ENCODE measurements at places on chromosomes 2 and 18.

DNA sequence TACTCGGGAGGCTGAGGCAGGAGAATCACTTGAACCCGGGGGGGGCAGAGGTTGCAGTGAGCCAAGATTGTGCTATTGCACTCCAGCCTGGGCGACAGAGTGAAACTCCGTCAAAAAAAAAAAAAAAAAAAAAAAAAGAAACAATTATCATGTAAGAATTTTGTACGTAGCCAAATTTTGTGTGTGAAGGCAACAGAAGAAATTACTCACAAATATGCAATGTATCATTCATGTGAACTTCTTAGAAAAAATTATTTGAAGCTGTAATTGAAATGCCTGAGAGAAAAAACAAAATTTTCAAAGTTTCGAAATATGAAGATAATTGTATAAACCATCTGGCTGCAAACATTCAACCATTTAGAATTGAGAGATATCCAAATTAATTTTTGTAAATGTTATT lies 204.8 kb upstream of the PARD3B start:
- no peak for DNase-seq

DNA sequence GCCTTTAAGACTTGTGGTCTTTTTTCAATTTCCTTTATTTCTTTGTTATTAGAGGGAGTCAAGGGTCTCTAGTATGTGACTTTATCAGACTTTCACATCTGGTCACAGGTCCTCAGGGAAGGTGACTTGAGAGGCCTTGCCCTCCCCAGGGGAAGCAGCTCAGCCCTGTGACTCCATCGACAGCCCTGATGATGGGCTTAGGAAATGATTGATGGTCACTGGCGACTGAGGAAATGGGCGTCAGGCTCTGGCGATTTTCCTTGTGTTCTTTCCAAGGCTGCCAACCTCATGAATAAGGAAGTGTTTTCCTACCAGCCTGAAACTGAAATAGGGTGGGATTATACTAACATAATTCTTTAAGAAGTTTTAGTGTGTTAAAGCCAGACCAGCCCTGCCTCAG lies 21.1 kb downstream of the SERPINE2 start:
- DNase-seq, result no peak

GRCh38 chr2:192333642-192334041 lies 138.9 kb upstream of the TMEFF2 start:
- DNase-seq, result no peak

DNA sequence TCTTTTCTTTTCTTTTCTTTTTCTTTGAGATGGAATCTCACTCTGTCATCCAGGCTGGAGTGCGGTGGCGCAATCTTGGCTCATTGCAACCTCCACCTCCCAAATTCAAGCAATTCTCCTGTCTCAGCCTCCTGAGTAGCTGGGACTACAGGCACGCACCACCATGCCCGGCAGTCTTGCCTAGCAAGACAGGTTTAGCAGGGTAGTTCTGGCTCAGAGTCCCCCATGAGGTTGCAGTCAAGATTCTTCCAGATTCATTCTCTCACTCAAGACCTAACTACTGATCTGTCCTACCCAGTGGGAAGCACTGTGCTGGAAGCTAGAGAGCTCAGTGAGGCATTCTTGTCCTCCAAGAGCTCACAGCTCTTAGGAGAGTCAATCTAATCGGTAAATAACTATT lies 17.6 kb upstream of the ZAP70 start:
- DNase-seq, result no peak

DNA sequence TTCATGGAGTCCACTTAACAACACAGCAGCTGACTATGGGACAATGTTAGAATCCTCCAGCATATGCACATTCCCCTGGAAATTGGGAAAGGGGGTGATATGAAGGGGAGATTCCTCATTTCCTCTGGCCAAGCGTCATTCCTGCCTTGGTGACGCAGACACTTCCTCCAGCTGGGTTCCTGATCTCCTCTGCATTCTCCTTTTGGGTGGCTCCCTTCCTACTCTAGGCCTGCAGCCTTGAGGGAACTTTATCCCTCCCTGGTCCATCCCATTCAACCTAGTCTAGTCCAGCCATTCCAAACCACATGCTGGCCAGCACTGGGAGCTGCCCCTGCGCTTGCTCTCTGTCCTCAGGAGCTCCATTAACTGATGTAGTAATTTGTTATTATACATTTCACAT lies 216.8 kb downstream of the VAPA start:
- DNase-seq, result no peak

DNA sequence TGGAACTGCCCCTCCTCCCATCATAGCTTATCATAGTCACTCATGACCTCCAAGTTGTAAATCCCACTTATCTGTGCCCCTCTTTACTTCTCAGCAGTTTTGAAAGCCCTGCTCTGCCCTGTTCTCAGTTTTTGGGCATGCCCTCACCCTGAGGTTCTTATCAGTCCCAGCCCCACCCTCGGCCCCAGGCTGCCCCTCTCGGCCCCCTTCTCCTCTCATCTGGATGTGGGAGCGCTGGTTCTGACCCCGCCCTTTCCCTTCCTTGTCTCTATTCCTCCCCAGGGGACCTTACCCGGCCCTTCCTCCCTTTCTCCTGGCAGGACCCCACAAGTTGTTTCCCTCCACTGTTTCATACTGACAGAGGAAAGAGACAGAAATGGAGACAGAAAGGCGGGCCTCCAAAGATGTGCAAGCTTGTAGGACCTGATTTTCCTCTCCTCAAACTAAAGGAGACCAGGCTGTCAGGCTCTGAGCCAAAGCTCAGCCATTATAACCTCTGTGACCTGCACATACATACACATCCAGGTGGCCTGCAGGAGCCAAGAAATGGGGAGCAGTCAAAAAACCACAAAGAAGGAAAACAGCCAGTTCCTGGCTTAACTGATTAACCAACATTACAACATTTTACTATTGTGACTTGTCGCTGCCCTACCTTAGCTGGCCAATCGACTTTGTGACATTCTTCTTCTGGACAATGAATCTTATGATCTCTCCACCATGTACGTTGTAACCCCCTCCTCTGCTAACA lies 171.0 kb upstream of the HS6ST1 start:
- no peak for DNase-seq

- no peak for DNase-seq
Measured at GRCh38 chr2:70959851-70960832, 18.3 kb upstream of the ANKRD53 start.

DNA sequence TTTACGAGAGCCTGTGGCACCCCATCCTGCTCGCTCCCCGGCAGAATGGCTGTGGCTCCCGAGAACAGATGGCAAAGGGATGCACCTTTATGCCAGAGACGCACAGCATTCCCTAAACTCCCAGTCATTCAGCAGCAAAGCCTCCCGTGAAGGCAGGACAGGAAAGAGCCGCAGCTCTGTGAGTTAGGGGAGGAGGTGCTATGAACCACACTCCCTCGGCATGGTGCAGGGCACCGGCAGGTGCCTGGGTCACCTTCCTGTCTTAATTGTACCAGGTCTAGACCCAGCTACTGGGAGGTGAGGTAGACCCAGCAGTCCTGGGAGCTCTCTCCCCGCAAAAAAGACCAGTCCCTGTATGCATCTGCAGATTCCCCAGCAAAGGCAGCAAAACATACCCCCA lies 149.8 kb downstream of the TWIST2 start:
- no peak for DNase-seq

- no peak for DNase-seq
Measured at GRCh38 chr18:61797696-61798590, 94.9 kb downstream of the RNF152 start.

DNA sequence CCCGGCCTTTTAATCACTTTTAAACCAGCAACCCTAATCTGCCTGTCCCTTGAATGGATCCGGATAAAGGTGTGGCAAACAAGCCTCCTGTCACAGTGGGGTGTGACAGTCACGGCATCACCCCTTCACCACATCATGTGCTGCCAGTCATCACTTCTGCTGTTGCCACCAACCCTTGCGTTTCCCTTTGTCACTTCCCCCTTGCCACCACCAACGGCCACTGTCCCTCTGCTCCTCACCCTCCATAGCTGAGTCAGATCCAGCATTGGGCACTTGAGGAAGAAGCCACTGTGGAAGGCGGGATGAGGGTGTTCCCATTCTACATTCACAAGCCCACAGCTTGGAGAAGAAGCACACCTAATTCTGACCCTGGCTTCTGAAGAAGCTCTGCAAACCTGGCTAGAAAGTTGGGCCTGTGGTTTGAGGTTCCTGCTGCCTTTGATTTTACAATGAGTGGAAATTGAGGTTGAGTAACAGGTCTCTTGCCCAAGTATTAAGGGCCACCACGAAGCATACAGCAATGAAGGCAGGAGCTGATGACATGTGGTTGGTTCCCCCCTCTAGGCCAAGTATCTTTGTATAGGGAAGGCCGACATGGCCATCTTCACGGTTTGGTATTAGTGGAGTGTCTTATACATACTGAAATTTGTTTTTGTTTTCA lies 22.9 kb upstream of the DARS1 start:
- no peak for DNase-seq

DNA sequence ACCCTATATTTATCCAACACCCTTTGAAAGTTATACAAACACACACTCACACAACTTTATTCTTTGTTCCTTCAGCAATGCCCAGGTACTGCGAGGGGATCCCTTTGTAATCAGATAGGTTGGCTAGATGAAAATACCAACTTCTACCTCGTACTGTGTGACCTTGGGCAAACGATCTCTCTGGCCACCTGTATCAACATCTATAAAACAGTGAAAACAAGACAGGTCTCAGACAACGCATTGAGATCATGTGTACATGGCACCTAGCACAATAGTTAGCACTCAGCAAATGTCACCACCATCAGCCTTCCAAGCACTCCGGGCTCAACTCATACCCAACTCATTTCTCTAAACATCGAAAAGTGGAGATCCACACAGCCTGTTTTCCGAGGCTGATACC lies 118.4 kb upstream of the PPP1CB start:
- DNase-seq, result no peak

GRCh38 chr2:241567776-241568175 lies 9.2 kb downstream of the BOK start:
- no peak for DNase-seq

DNA sequence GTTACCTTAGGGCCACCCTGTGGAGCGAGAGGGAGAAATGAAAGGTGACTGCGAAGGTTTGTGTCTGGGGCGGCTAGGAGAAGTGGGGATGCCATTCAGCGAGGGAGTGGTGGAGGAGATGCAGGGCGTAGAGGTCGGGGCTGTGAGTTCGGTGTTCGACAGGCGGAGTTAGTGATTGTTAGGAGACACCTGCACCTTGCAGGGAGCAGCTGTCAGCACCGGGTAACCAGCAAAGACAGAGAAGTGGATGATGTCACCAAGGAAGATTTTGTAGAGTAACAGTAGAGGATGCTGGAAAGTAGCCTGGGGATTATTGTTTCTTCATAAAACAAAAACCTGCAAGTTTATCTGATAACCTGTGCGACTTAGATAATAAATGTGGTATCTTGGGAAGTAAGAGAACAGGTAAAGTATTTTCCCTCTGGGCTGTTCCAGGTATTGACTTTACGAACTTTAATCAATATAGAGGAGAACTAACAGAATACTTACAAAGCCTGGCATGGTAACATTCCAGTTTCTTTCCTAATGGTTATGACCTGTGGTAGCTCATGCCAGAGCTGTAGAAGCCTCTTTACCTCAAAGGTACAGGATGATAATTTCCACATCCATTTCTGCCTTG lies 63.8 kb downstream of the SPTBN1 start:
- no peak for DNase-seq

GRCh38 chr2:65714866-65715265 lies 282.5 kb upstream of the SPRED2 start:
- DNase-seq, result no peak

- DNase-seq, result peak; percentile 68
Measured at GRCh38 chr2:241877989-241878970, 8.8 kb downstream of the RTP5 start.

DNA sequence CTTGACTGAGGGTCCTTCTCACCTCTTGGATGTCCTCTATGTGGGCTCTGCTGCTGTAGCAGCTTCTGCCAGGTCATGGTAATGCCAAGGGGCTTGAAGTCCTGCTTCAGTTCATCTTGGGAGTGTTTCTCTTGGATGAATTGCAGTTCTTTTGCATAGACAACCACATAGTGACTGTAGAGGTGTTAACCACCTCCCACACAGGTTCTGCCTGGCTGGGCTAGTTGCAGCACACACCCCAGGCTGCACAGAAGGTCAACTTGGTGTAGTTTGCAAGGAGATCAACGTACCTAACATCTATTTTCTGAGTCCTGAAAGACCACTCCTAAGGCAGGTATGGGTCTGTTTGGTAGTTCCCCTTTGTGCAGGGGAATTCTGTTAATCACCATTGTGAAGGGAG lies 108.1 kb downstream of the ADCYAP1 start:
- no peak for DNase-seq

DNA sequence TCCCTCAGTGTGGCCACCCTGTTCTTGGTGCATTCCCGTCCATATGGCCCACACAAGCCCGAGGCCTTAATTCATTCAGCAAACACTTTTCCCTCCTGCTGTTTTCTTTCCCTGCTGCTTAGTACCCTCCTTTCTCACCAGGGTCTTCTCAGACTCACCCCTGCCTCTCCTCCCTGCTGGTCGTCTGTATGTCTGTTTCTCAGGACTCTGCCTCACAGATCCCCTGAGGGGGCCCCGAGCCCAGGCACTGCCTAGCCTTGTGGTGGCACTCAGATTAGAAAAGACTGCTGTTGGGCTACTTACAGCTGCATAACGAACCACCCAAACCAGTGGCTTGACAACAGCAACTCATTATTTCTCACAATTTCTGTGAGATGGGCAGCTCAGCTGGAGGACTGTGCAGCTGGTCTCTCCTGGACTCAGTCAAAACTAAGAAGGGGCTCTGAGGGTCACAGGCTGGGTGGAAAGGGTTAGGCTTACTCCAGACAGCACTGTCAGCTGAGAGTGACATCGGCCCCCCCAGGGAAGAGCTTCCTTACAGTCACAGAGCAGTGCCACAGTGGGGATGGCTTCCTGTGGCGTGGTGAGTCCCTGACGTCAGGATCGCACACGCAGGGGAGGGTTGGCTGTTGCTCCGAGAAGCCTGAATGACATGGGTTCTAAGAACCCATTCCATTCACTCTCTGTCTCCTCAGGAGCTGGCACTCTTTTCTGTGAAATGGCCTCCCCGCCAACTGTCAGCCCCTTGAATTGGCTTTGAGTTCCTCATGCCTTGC lies 139.0 kb downstream of the UXS1 start:
- DNase-seq, result no peak

- DNase-seq, result no peak
Measured at GRCh38 chr2:84980263-84980983, 9.5 kb downstream of the KCMF1 start.
